Cardiac muscle cell (in vitro differentiated cells and primary cell): ENCODE measurements at places on chromosomes 6 and 20.

GRCh38 chr6:34717466-34717865, 20.9 kb upstream of the ILRUN start:
- no peak for DNase-seq

DNA sequence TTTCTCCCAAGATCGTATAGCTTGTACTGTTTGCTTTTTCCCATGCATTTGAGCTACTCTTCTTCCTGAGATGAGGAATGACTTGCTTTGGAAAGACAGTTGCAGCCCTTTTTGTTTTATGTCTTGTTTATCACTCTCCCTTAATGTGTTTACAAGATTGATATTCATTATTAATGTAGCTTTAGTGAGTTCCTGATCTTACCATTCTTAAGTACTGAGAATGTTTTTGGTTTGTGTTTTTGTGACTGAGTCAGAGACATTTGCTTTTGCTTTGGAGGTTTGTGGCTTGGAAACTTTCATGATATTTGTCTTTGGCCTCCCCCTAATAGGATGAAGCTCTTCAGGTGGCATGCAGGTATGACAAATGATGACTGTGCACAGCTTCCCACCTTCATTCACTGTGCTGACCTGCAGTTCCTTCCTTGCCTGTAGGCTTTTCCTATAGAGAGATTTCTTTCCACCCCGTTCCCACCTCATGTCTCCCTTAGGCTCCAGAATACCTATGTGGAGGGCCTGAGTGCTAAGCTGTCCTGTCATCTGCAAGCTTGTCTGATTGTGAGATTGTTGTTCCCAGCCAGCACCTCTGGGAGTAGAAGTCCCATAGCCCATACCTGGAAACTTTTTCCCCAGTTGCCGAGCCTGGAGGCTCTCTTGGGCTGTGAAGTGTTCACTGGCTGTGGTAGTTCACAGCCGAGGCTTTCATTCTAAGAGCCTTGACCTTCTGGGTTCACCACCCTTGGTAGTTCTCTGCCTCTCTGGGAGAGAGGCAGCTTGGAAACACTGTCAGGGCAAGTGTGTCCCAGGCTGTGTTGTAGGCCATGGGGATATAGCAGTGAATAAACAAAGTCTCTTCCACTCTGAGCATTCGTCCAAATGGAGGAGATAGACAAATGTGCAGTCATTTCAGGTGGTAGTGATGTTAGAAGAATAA, 27.1 kb downstream of the CDS2 start:
- DNase-seq: no peak

DNA sequence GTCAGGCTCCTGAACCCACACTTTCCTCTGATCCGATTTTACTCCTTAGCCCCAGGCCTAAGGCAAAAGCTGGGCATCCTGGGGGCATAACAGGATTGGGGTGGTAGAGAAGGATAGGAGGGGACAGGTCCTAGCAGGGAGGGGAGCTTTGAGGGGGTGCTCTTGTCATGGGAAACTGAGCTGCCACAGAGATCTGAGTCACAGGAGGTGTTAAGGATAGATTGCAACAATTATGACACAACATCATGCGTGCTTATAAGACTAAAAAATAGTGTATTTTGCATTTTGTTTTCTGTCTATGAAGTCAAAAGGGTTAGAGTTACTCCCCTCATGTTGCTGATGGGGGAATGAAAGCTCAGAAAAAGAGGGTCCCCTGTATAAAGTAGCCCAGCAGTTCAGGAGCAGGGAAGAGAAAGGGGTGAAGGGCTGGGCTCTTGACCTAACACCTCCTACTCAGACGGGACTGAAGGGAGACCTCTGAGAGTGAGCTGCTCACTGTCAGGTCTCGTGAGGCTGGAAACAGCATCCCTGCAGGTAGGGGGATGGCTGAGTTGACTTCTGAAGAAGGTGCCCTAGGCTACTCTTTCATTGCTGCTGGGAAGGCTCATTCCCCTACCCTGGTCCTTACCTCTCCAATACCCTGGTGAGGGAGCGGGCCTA, 2.0 kb downstream of the GLP1R start:
- no peak for DNase-seq

GRCh38 chr6:75608956-75609533, 7.4 kb downstream of the SENP6 start:
- DNase-seq: no peak
